ENCODE measurements at places on chromosomes 6 and 20.

DNA sequence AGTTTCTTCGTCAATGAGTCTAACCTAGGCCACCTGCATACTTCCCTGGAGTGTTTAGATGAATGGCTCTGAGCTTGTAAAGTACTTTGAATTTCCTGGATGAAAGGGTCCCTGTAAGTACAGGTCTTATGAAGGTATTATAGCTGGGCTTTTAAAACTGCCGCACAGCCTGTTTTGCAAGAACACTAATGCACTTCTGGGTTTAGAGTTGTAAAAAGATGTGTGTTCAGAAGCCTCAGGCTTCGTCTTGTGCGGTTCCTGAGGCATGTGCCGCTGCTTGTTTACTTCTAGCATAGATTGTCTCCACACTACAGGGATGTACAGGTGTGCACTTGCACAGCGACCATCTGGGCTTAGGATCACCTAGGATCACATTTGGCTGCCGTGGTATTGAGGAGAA lies 324.5 kb downstream of the SOX4 start:
- DNase-seq = no peak

DNA sequence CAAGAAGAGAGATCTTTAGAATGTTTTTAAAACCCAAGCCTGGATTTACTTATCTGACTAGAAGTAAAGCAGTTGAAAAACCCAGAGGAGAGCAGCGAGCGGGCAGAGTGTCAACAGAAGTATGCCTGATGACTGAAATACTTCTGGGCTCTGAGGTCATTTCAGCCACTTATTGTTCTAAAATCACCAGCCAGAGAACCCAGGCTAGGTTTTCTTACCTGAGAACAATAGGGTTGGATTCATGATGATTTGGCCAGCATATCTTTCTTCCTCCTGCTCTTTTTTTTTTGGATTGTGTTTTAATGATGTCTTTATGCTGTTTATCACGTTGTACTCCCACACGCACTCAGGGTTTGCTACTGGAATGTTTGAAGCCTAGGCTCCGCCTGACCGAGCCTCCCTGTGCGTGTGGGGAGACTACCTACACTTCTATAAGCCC lies 63.0 kb upstream of the KIF25 start:
- no peak for DNase-seq

GRCh38 chr6:144320741-144321140 lies 35.6 kb downstream of the UTRN start:
- no peak for DNase-seq

GRCh38 chr20:62240020-62240685 lies 1.8 kb downstream of the OSBPL2 start:
- DNase-seq = no peak

DNA sequence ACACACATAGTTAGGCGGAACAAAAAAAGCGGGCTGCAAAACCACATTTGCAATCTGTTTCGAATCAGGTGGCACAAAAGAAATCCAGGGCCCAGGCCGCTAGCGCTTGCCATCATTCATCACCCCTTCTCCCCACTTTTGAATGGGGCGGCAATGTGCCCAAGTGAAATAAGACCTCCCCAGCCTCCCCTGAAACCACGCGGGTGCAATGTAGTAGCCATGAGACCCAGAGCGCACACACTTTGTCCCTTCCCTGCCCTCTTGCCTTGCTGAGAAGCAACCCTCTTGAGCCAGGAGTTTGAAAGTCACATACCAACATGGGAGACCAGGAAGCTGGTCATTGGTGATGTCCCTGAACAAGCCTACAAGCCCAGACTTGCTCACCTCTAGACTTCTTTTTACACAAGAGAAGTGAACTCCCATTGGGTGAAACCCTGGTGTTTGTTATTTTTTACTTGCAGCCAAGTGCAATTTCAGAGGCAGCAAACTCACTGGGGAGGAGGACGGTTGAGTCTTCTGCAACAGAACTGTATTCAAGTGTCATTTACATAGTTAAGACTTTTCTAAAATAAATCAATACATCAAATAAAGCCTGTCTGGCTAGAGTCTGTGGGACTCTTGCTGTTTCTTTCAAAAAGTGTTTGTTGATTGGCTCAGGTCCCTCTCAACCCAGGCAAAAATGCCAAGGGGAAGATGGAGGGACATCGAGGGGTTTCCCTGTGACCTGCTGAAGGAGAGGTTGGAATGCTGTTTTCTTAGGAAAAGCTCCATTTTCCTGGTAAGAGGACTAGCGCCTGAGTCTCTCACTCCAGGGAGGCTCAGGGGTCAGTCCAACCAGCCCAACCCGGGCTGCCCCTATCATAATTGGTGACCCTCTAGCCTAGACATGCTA lies 138.1 kb upstream of the PTPN1 start:
- no peak for DNase-seq

Data from activated T-helper 1 cell treated with anti-CD3 and anti-CD28 coated beads, Interleukin-12 subunit alpha, Interleukin-12 subunit beta, Interleukin-2, Interleukin-4 antibody, amounts not matched to agents 30 ng/mL and 10 ng/mL and 1 ng/mL, durations not matched to agents 14 hours and 24 hours and 36 hours (primary cell).